Epithelial cell of esophagus (primary cell): ENCODE measurements at places on chromosomes 2 and 18.

GRCh38 chr18:72899338-72899737, 31.6 kb upstream of the NETO1 start:
- DNase-seq, result peak; percentile 45

- DNase-seq, result no peak
These were observed 11.7 kb downstream of the CDH7 start for GRCh38 chr18:65762556-65762955.

- peak; percentile 46 for DNase-seq
These were observed 631.8 kb upstream of the ID2 start for GRCh38 chr2:8049851-8050571.

DNA sequence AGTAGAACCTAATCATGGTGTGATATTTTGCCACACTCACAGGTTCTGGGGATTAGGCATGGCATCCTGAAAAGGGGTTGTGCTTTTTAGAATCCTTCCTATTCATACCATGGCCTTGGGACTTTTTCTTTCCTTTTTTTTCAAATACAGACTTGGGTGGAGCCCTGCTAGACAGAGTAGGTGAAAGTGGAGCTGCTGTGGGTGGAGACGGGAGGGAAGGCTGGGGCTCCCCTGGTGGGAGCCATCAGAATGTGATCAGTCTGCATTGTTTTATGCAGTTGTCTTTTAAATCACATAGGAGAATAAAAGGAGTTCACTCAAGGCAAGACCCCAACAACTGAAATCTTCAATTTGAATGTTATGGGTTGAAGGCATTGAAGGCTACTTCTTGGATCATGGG, 130.2 kb downstream of the VAPA start:
- DNase-seq, result no peak

GRCh38 chr18:50127516-50128210, 67.3 kb downstream of the MYO5B start:
- peak; percentile 74 for DNase-seq

DNA sequence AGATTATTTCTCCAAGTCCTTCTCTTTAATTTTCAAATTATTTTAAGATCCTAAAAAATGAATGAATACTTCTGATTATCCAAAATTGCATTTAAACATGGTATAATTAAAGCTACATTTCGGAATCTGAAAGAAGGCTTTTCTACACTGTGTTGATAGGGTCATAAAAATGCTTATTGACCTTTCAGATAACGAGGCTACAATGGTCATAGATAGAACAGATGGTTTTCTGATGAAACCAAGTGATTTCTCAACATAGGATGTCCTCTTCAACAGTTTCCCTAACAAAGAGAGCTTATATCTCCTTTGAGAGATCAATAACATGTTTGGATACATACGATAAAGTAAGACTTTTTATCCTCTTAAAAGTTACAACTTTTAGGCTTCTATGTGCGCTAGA, 201.1 kb downstream of the PTH2R start:
- no peak for DNase-seq

DNA sequence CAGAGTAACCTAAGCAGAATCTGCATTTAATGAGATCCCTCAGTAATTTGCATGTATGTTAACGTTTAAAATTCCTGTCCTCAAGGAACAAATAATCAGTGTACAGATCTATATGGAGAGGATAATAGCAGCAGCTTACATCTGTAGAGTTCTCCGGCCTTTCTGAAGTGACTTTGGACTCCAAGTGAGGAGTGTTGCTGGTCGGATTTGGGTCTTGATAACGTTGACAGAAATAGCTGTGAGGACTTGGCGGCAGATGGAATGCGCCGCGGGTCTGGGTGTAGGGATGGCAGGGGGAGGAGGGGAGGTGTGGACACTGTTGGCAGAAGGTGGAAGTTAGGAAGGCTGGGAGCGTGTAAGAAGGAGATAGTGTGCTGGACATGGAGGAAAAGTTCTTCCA, 170.9 kb upstream of the GATA6 start:
- DNase-seq, result no peak

GRCh38 chr18:9810299-9810698, 75.5 kb upstream of the TXNDC2 start:
- DNase-seq, result no peak

GRCh38 chr2:142944264-142944663, 66.8 kb downstream of the KYNU start:
- peak; percentile 44 for DNase-seq

DNA sequence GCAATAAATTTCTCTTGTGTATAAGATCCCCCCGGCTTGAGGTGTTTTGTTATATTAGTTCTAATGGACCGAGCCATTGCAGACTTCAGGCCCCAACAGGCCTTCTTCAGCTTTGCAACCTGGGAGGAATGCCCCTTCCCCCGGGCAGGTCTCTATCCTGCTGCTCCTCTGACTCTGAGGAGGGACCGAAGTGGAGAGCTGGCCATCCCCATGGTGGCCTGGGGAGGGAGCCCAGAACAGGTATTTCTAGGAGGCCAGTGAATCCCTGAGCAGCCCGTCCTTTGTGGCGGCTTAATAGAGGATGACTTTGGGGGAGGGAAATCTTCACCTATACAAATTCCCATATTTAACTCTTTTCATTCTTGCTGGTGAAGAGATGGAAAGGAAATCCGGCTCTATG, 715.8 kb upstream of the SOX11 start:
- no peak for DNase-seq

DNA sequence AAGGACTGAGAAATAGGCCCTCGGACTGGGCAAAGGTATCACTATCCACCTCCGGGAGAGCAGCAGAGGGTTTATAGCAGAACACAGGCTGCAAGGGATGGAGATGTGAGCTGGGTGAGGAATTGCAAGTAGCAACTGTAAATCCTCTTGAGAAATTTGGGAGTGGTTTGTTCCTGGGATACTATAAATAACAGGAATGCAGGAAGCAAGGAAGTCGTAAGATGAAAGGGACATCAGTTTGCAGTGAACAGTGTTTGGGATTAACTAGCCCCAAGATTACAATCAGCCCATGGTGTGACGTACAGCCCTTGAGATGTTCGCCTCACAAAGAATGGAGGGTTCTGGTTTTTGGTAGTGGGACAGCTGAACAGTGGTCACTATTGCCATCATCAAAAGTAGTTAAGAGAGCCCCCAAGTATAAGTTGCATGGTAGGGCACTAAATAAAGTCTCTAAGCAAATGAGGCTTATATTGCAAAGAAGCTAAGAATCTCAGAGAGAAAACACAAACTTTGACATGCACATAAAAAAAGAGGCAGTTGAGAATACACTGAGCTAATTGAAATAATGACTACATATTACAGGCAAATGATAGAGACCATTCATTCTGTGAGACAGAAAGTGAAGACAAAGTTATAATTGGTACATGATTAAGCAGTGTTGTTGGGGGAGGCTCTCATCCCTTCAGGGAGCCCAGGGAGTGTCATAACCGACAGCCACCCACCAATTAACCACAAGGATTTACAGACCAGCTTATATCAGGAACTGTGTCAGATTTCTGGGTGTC, 362.5 kb upstream of the ACVR2A start:
- DNase-seq, result no peak

- DNase-seq, result peak; percentile 10
These were observed 299.2 kb upstream of the ZSWIM2 start for GRCh38 chr2:187148059-187148714.

- no peak for DNase-seq
These were observed 15.7 kb downstream of the ZNF407 start for GRCh38 chr18:74613381-74613780.

- DNase-seq, result no peak
These were observed 37.7 kb downstream of the ZNF407 start for GRCh38 chr18:74635224-74635975.

DNA sequence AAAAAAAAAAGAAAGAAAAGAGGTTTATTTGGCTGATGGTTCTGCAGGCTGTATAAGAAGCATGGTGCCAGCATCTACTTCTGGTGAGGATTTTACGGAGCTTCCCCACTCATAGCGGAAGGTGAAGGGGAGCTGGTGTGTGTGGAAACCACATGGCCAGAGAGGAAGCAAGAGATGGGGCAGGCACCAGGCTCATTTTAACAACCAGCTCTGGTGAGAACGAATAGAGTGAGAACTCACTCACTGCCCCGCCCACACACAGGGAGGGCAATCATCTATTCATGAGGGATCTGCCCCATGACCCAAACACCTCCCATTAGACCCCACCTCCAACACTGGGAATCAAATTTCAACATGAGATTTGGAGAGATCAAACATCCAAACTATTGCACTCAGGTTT, 68.5 kb downstream of the MOGAT1 start:
- DNase-seq, result no peak

DNA sequence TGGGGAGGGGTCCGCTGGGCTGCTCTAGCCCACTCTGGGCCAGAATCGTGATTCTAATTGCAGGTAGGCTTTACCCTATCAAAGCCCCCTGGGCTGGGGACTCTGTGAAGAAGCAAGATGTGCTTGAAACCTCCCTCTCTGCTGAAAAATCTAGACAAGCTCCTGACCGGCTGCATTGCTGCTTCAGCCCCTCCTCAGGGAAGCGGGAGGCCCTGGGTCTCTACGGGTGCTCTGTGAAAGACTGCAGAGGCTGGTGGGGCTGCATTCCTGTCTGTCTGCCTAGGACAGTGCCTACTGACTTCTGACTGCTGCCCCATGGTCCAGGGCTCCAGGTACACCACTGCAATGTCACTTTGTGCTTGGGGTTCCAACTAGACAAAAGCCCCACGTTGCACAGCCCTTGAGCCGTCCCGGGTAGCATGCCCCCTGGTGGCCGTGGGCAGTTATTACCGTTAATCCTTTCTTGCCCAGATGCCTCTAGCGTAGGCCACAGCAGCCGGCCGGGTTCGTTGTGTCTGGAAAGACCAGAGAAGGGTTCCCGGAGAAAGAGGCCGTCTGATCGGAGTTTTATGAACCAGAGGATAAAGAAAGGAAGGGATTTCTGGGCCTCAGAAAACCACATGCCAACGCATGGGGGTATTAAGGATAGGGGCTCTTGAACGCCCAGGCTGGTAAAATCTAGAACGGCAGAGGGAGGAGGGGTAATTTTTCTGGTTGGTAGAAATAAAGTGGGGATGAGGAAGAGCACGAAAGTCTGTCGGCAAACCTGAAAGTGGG, 15.9 kb upstream of the C1QL2 start:
- DNase-seq, result peak; percentile 56

- no peak for DNase-seq
These were observed 19.9 kb downstream of the ARMC9 start for GRCh38 chr2:231218366-231218765.

DNA sequence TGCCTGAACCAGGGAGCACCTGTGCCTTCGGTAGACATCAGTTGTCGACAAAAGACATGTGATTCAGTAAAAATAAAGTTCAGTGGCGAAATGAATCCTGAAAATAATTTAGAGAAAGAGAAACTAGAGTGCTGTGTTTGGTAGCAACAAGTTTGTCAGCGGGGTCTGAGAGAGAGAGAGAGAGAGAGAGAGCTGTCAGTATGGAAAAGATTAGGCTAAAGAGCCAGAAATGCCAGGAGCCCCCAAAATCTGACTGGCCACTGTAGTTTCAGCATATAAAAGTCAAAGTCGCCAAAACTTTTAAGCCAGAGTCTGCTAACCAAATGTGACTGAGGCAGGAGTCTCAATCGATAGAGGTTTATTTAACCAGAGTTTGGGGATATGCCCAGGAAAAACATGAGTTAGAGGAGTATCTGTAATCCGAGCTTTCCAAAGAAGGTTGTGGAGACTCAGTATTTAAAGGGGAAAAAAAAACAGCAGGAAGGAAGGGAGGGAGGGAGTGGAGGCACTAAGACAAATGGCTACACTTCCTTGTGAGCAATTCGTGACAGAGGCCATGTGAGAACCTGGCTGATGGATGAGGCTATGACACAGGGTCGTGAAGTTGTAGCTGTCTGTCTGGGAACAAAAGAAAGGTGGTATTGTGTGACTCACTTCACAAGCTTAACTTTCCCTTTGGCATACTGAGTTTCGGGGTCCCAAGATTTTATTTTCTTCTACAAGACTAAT, 20.5 kb upstream of the GNAL start:
- DNase-seq, result peak; percentile 51

DNA sequence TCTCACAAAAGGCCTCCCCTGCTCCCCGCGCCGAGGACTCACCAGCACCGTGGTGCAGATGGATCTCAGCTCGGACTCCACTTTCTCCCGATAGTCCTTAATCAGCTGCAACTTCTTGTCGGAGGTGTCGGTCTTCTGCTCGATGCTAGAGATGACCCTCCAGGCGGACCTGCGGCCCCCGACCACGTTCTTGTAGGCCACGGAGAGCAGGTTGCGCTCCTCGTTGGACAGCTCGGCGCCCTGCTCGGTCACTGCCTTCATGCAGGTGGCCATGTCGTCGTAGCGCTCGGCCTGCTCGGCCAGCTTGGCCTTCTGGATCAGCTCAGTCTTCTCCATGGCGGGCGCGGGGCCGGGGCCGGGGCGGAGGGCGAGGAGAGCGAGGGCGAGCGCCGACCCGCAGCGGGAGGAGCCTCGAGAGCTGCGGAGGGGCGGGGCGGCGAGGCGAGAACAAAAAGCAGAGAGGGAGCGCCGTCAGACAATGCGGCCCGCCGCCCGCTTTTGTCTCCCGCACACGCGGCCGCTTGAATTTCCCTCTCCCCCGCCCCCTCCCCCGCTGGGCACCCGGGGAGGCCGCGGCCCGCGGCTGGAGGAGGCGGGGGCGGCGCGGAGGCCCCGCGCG, 571 bp downstream of the YWHAQ start:
- peak; percentile 76 for DNase-seq

DNA sequence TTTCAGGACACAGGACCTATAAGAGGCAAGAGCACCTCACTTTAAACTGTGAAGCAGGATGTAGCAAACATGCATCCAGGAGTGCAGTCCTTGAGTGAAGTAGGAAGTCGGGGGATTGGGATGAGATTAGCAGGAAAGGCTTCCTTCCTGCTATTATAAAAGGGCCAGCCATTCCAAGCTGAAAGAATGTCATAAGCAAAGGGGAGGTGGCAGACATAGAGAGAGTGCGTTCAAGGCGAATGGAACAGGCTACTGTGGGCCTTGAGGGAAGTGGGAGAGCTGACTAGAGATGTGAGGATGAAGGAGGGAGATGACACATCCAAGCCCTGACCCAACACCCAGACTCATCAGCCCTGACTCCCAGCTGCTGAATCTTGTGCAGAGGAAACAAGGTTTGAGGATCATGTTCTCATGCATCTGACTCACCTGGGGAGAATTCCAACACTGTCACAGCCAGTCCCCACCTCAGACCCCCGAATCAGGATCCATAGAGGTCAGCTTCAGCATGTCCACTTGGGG, 63.9 kb downstream of the GYPC start:
- DNase-seq, result no peak

GRCh38 chr2:229921101-229921891, 513 bp downstream of the TRIP12 start:
- DNase-seq, result peak; percentile 65

DNA sequence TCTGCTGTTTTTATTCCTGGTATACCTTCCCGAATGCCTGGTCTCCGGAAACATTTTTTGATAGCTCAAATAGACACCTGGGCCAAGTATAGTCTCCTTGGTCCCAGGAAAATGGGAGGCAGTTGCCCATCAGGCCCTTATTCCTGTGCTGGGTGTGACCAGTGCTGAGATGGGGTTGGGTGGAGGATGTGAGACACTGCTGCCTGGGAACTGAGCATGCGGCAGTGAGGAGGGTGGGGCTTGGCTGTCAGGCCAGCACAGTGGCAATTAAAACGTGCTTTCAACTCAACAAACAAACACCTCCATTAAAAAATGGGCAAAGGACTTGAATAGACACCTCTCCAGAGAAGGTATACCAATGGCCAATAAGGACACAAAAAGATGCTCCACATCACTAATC, 12.5 kb downstream of the KLHL29 start:
- DNase-seq, result no peak
